Activated CD4-positive, alpha-beta T cell treated with anti-CD3 and anti-CD28 coated beads, Interleukin-2, amount 50 U/mL, for 1 hour (primary cell): ENCODE measurements at places on chromosomes 13 and 19.

DNA sequence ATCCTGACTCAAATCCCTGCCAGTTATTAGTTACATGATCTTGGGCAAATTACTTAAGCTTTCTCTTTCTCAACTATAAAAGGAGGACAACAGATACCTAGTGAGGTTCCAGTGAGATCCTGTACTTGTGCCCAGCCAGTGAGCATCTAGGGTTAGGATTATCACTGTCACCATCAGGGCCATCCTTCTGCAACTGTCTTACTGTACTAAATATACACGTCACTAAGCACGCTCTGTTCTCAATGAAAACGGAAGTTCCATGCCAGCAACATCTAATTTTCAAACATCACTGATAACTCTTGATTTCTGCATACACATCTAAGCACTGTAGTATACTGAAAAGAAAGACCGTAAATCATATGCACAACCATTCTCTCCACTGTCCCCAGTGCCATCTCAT, 70.0 kb downstream of the FOXO1 start:
- DNase-seq: no peak

DNA sequence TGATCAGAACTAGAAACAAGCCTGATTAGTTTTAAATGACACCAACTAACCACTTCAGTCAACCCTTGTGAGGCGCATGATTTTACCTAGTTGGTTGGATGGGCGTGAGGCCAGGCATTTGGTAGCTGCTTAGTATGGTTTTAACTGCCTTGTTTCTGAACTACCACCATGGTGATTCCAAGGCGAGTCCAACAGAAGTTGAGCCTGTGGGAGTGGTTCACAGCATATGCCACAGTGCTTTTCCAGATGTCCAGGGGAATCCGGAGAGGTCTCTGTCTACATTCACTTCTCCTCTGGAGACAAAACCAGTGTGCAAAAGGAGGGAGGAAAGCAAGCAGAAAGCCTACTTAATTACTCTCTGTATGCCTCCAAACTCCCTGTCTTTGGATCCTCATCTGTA, 524.1 kb downstream of the GPC6 start:
- no peak for DNase-seq

DNA sequence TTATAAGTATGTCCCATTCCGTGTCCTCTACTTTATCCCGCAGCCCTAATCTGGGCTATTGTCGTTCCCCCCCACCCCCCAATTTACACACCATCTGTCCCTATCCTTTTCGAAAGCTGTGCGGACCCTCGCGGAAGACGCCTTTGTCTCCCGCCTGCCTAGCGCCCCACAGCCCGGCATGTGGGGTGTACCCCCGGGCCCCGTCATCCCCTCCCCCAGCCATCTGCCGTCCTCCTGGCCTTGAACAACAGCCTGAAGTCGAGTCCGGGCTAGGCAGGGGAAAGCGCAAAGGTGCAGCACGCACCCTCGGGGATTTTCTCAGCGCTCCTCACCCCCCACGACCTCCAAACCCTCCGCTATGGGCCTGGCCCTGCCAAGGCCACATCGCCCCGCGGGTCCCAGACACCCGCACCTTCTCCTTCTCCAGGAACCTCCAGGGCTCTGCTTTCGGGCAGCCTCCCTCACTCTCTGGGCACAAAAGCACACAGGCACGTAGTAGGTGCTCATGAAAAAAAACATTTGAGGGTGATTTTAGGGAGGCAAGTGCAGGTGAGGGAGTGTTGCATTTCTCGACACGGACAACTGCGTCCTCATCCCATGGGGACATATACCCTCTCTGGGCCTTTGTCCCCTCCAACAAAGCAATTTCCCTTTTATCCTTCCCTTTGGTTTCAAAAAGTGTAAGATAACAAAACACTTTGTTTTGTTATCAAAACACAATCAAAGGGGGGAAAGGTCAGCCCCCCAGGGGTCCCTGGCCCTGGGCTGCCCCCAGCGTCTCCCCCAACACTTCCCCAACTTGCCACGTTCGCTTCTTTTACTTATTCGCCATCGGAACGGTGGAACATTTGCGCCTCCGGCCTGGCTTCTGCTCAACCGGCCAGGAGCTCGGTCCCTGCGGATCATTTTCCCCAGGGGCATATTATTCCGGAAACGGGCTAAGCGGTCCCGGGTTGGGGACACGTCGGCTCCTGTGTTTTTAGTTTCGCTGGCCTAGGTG, 16.4 kb downstream of the CCDC124 start:
- no peak for DNase-seq

- no peak for DNase-seq
Observed at GRCh38 chr13:69999875-70000274, 107.8 kb upstream of the ATXN8OS start.

GRCh38 chr13:36000028-36000427, 131.2 kb downstream of the DCLK1 start:
- no peak for DNase-seq

- DNase-seq: no peak
Observed at GRCh38 chr19:45424191-45425058, 708 bp upstream of the ERCC1 start.
